SW 1271 (cell line): ENCODE measurements at places on chromosomes 4 and X.

DNA sequence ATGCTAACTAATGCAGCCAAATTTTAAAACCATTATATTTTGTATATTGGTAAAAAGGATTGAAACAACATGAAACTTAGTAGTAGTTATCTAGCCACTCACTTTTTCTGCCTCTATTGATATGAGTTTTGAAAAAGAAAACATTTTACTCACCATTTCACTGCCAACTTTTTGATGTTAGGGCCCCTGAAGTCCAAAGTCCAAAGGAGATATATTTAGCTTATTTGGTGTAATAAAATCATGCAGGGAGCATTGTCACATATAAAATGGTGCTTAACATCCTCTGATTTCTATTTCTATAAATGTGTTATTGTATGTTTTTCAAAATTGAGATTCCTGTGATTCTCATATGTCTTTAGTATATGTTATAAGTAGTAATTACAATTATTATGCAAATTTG is 24.5 kb upstream of the CXCL3 start:
- no peak for DNase-seq

- no peak for DNase-seq
Observed at GRCh38 chr4:16665942-16666551, 232.4 kb downstream of the LDB2 start.

GRCh38 chr4:152368001-152368400 is 167.9 kb downstream of the FBXW7 start:
- DNase-seq: no peak

DNA sequence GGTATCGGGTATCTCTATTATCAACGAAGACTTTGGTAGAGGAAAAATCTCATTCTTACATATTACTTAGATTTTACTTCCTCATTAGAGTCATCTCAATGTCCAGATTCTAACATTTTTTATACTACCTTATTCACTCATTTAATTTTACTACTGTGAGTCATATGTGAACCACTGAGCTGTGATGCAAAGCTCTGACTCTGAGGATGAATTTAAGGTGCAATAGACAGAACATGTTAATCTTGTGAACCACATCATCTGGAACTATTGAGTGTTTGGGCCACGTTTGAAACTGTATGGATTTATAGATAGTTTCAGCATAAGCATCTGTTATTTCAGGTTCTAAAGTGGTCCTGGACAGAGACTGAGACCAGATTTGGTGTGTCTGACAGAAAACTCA is 78.4 kb downstream of the PWWP3B start:
- no peak for DNase-seq

DNA sequence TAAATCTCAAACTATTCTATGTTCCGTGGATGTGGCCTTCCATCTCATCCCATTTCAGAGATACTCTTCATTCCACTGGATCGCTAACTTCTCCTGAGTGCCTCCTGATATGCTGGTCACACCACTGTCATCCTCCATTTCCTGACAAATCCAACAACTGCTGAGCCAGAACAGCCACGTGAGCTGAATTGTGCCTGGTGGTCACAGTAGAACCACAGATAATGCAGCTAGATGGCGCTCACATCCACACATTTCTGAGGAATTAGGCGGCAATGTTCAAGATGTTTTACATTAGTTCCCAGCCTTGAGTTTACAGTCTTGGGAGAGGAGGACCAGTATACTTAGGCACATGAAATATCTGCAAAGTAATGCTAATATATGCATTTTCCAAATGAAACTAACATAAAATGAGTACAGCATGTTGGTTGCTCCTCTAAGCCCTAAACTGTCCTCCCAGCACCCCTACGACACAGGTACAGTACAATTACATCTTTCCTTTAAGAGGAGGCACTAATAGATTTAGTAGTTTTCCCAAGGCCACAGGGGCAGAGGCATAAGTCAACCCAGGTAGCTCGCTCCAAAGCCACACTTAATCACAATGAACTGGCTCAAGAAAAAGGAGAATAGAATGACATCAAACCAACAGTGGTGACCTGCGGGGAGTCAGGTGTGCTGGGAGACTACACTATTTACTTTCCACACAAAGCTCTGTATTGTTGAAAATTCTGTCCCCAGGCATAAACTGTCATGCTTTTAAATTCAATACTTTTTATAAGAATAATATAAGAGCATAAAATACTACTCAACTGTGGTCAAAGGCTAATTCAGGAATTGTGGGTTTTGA is 134.2 kb downstream of the CHIC2 start:
- DNase-seq: no peak

DNA sequence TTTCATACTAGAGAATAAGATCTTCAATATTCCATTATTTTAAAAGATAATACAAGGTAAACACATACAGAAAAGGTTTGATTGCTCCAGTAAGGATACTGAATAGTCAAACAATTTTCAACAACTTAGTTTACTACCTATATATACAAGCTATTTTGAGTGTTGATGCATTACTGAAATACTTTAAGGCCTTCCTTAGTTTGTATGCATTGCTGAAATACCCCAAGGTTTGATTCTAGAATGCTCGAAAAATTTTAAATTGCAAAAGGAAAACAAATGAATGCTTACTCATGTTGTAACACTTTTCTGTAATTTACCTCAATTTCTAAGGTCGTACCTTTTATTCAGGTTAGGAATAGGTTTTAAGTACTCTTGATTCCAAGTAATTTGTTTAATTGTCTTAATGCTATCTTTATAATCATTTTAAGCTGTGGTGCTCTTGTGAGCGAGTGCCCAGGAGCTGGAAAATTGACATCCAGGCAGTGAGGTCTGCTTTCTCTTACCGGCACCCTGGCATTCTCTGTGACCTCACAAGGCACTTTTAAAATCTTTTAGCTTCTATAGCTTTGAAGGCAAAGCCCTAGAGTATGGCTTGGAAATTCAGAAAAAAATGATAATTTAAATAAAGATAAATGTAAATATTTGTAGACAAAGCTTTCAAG is 114.0 kb downstream of the BMPR1B start:
- DNase-seq: no peak

DNA sequence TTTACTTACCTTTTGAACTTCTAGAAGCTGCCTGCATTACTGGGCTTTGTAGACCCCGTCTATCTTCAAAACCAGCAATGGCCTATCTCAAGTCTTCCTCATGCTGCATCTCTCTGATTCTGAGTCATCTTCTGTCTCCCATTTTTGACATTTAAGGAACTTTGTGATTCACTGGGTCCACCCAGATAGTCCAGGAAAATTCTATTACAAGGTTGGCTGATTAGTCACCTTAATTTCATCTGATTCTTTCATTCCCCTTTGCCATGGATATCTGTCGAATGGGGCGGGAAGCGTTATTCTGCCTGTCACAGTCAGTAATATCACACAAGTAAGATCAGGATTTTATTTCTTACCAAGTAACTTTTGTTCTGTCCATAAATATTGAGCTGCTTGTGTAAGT is 618.0 kb downstream of the CCSER1 start:
- DNase-seq: no peak

- DNase-seq: no peak
Observed at GRCh38 chr4:100169491-100170485, 20.5 kb downstream of the DDIT4L start.

DNA sequence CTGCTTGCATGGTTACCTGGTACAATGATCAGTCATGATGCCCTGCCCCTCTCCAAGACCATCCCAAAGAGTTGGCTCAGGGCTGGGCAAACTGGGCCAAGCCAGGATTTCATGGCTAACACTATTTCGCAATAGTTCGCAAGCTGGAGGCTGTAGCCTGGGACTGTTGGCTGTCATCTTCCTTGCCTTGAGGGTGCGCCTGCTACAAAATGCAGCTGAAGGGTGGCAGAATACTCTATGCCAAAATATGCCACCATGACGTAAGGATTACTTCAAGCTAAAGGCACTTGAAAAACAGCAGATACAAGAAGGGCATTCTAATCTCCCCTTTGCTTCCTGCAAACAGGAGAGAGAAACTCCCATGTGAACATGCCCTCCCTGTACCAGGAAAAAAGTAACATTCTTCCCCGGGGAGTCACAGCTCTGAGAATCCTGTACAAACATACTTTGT is 21.0 kb downstream of the SAT1 start:
- DNase-seq: no peak

GRCh38 chr4:127967141-127967775 is 2.1 kb downstream of the ABHD18 start:
- no peak for DNase-seq

DNA sequence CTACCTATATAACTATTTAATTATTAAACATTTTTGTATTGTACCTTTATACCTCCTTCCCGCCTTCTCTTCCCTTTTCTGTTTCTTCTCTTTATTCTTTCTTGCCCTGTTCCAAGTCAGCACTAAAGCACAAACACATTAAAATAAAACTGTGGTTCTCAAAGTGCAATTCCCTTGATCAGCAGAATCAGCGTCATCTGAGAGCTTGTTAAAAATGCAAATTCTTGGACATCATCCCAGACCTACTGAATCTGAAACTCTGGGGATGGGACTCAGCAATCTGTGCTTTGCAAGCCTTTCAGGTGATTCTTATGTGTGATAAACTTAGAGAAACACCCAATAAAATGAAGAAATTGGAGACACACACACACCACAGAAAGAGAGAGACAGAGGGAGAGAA is 178.4 kb upstream of the BMP3 start:
- DNase-seq: no peak

DNA sequence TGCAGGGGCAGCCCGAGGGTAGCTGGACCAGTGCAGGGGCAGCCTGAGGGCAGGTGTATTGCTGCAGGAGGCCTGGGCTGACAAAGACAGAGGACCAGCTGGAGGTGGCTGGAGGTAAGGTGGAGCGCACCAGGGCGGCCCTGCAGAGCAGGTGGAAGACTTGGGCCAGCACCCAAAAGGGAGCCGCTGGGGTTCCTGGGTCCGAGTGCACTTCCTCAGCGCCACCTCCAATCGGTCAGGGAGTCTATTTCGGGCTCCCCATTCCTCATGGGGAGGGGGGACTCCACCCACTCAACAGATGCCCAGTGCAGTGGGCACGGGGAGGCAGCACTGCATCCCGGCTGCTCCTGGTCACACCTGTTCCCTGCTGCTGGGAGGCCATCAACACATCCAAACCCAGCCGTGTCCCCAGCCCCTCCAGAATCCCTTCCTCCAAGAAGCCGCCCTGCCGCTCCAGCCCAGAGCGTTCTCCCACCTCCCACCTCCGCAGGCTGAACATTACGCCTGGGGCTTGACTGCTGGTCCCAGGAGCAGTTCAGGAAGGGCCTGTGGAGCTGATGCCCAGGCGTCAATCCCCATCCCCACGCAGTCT is 1.5 kb downstream of the LRPAP1 start:
- no peak for DNase-seq
